Activated T-cell treated with anti-CD3 and anti-CD28 coated beads, Interleukin-2, amount 50 U/mL, for 1 hour (primary cell): ENCODE measurements at places on chromosomes 16 and 17.

DNA sequence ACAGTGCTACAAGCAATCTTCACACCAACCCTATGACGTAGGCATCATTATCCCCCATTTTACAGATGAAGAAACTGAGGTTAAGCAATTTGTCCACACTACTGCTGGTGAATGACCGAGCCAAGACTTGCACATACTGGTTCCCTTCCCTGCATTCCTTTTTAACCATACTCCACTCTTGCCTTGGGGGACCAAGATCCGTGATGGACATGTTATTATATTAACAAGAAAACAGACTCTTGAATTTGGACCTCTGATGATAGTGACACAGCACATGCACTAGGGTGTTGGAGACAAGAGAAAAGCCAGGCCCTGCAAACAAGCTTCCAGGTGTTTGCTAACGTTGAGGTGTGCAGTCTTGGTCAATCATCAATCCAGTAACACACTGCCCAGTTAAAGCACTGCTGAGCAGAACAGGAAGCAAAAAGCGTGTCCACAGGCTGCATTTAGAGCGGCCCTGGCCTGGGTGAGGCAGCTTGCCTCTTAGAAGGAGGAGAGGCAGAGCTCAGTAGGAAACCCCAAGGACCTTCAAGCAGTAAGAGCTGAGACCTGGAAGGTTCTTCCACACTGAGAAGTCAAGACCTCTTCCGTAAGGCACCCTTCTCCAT is 36.7 kb downstream of the HNF1B start:
- no peak for DNase-seq

DNA sequence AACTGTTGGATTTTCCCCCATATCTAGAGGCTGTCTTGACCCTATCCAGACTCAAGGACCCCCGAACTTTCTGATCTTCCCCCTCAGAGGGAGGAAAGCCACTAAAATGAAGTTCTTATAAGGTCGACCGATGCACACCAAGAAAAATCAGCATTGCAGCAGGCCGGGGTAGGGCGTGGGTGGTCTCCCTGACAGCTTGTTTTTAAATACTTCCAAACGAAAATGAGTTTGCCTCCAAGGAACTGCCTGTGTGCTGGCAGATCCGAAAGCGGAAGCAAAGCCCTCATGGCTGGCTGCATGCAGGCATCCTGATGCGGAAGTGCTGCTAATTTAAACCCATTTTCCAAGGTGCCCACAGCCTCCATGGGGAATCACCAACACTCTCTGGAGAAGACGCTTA is 374.3 kb upstream of the XYLT1 start:
- DNase-seq: no peak

- no peak for DNase-seq
Observed at GRCh38 chr16:76705892-76706291, 428.7 kb downstream of the CNTNAP4 start.

- no peak for DNase-seq
Observed at GRCh38 chr17:39744075-39744835, 6.5 kb downstream of the GRB7 start.

DNA sequence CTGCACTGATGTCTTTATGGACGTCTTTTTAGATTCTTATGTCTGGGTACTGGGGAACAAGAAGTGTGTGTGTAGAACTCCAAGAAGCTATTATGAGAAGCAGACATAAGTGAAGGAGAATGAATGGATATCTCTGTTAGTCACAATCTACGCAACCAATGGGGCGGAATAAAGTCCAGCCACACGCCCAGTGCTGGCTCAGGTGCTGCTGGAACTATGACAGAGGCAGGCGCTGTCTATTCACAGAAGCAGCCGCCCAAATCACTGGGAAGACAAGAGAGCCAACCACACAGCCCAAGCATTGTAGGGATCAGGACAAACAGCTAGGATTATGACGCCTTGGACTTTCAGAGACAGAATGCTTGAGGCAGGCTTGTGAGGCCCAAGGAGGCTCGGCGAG is 43.9 kb upstream of the ICAM2 start:
- DNase-seq: no peak
